ENCODE measurements at places on chromosomes 13 and 19.

GRCh38 chr13:74129500-74130191 is 4.6 kb downstream of the KLF12 start:
- DNase-seq: peak; percentile 21

DNA sequence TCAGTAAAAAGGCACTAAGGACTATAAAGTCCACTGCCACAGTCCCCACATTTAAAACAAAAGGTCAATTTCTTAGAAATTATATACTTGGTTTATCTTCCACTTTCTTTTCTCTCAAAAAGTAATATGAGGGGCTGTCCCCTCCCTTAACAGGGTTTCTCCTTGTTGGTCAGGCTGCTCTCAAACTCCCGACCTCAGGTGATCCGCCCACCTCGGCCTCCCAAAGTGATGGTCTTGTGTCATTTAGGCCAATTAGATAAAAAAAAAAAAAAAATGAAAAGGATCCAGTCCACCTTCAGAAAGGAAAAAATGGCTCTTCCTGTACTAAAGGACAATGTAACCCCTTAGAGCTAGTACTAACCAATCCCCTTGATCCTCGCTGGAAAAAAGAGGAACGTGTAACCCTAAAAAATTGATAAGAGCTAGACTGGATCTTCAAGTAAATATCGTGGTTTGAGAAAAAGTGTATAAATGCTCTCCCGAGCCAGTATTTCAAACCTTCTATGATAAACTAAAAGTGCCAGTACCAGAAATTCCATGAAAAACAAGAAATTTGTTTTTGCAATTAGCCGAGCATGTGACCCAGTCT is 9.0 kb upstream of the CD70 start:
- DNase-seq: no peak

- DNase-seq: no peak
Observed at GRCh38 chr13:28268800-28269223, 130.5 kb downstream of the PAN3 start.

DNA sequence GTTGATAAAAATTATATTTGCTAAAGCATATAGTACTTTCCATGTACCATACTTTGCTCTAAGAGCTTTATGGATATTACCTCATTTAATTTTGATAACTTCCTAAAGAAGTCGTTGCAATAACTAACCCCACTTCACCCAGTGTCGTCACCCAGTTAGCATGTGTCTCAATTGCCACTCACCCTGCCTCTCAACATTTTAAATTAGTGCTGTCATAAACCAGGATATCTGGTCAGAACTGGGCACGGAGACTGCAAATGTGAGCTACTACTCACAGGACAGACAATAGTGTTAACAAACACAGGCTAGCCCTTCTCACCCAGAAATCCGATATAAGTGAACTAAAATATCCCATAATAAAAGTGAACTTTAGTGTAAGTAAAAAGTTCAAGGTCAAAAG is 430.6 kb downstream of the KLF12 start:
- DNase-seq: no peak

DNA sequence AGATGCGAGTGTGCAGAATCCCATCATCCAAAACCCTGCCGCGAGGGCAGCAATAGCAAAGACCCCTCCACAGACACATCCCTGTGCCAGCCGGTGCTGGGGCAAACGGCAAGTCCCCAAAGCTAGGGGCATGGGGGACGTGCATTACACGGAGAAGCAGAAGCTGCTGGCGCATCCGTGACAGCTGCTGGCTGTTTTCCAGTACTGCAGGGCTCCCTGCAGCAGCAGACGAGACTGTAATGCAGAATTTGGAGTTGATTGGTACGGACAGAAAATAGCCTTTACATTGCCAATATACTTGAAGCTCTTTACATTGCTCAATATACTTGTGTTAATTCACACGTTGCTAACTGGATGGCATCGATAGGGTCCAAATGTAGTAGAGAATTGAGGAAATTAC is 77.2 kb upstream of the TMTC4 start:
- DNase-seq: no peak

GRCh38 chr19:54343868-54344267 is 4.9 kb upstream of the LILRA4 start:
- no peak for DNase-seq

- no peak for DNase-seq
Observed at GRCh38 chr19:38316477-38317067, 825 bp upstream of the YIF1B start.

- no peak for DNase-seq
Observed at GRCh38 chr19:16155128-16155527, 11.6 kb downstream of the HSH2D start.

DNA sequence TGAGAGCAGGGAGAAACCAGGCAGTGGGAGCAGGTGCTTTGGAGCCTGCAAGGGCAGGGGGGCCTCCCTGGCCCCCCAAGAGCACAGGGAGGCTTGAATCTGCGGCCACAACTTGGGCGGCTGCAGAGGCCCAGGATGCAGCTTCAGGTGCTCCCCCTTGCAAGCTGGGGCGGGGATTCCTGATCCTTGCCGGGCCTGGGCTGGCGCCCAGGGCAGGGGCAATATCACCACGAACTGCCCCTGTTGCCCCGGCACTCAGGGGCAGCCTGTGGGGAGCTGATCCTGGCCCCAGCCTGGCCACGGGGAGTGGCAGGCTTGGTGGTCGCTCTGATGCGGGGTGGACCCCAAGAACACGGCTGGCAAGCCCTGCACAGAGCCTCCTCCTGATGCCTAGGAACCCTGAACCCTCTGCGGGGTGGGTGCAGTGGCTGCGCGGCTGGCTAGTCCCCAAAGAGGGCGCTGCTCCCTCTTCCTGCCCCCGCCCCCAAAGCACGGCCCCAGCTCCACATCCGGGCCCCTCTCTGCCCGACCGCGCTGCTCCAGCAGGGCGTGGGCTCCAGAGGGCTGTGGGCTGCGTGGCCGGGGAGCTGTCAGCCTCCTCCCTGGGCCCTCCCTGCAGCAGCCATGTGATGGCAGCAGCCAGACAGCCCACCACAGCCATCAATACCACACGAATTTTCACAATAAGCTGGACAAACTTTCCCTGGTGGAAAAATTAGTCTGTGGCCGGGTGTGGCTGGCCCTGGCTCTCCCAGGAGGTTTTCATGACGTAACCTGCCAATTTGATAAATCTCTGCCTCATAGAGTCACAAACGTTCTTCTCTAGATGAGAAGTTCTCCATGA is 21.0 kb downstream of the TNFSF9 start:
- DNase-seq: peak; percentile 78

GRCh38 chr19:35088131-35088913 is 27.3 kb upstream of the FXYD3 start:
- no peak for DNase-seq

DNA sequence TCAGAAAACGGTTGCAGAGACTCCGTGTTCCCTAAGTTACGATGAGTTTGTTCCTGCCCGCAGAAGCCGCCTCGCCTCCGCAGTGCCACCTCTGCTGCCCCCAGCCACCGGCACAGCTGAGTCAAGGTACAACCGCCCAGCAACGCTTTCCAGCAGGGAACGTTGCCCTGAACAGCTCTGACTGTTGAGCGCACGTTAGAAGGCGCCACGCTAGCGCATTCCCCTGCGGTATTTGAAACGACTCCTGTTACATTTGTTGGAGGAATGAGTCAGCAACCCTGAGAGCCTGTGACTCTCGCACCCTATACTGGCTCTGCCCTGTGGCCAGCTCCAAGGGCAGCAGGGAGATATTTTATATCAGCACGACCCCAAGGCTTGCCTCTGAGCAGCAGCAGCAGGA is 302.8 kb downstream of the TEX29 start:
- DNase-seq: no peak

DNA sequence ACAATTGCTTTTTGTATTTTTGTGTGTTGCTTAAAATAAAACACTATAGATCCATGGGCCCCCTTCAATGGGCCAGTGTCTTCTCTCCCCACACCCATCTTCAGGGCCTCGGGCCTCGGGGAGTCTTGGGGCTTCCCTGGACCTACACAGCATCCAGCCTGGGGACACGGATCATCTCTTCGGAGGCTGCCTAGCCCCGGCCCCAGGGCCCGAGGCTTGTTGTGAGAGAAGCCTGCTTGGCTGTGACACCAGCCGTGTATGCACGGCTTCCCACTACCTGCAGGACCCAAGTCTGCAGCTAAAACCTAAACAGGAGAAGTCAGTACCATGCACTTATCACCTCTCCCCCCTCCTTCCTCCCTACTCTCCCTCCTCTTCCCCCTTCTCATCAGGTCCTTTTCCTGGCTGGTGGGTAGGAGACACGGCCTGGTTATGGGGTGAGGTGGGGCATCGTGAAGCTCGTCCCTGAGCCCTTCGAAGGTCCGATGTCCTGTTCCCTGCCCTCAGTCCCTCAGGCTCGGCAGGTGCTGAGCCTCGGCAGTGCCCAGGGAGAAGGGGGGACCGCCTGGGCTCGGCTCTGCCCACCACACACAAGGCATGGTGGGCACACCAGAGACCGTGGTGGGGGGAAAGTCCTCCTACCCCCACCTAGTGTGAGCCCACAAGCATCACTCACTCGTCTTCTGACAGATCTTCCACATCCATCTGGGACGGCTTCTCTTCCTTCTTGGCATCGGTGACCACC is 9.5 kb downstream of the C13orf46 start:
- no peak for DNase-seq

DNA sequence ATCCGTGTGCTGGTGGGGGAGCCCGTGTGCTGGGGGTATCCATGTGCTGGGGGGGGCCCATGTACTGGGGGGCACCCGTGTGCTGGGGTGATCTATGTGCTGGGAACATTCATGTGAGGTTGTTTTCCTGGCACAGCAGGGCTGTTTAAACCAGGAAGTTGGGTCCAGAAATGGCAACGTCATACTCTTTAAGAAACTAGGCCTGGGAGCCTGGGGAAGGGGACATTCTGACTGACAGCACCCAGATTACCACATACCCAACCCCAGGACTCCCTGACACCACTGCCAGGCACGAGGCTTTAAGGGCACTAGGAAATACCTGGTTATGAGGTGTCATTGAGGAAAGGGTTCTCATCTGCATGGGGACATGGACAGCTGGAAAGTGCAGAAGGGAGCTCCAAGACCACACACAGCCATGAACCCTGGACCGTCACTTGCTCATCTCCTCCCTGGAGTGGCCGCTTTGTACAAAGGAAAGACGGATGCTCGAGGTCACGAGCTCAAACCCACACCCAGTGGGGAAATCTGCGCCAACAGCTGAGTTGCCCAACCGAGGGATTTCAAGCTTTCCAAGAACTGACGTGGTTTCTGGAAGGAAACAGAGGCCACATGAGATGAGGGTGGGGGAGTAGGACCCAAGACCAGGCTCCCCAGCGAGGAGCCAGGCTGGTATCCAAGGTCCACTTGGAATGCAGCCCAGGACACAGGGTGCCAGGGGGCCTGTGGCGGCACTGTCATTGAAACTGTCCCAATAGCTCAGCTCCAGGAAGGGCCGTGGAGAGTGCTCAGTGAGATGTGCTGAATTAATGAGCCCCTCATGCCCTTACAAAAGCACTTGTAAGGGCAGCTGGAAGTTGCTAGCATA is 40.9 kb downstream of the RAB20 start:
- no peak for DNase-seq

DNA sequence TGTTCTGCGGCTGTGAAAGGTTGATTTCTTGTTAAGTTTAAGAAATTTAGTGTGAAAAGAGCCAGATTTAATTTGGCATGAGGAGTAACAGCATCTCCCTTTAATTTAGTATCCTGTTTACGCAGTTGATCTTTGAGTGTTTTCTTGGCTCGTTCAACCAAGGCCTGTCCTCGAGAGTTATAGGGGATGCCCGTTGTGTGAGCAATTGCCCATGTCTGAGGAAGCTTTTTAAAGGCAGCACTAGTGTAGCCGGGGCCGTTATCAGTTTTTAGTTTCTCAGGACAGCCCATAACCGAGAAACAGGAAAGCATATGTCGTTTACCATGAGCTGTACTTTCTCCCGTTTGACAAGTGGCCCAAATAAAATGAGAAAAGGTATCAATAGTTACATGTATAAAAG is 47.5 kb upstream of the ZNF43 start:
- DNase-seq: no peak

GRCh38 chr13:40120781-40121180 is 465.3 kb downstream of the COG6 start:
- DNase-seq: no peak

GRCh38 chr13:47726394-47726793 is 274.7 kb downstream of the SUCLA2 start:
- DNase-seq: no peak

- no peak for DNase-seq
Observed at GRCh38 chr13:111241862-111242261, 78.6 kb upstream of the TEX29 start.

DNA sequence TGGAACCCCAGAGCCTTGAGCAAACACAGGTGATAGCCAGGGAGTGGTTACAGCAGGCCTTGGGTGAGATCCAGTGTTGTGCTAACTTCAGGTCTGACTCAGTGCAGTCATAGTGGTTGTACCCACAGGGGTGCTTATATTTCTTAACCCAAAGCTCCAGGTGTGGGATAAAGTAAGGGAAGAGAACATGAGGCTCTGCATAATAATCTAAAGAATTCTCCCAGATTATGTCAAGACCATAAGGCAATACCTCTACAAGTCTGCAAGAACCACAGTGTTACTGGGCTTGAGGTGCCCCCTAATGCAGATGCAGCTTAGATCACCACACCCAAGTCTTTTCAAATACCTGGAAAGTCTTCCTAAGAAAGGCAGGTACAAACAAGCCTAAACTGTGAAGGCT is 485.4 kb downstream of the RFC3 start:
- no peak for DNase-seq

GRCh38 chr19:46218160-46218559 is 11.4 kb upstream of the IGFL1 start:
- DNase-seq: no peak

- no peak for DNase-seq
Observed at GRCh38 chr19:55809381-55810058, 22.3 kb downstream of the NLRP11 start.

DNA sequence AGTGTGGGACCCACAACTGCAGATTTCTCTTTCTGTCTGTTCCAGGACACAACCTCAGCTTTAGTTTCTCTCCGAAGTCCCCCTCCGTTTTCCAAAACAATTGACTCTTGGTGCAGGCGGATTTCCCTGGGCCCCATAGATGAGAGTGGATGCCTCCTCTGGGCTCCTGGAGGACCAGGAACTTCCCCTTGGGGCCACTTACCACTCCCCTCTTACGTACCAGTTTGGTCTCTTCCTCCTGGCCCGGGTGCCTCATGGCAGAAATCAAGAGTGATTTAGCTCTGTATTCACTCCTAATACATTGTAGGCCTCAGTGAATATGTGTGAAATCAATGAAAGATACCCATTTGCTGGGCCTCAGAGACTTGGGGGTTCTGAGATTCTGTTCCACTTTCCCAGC is 34.4 kb downstream of the PPP2R1A start:
- DNase-seq: no peak

GRCh38 chr19:3289971-3290569 is 65.6 kb downstream of the CELF5 start:
- DNase-seq: no peak

DNA sequence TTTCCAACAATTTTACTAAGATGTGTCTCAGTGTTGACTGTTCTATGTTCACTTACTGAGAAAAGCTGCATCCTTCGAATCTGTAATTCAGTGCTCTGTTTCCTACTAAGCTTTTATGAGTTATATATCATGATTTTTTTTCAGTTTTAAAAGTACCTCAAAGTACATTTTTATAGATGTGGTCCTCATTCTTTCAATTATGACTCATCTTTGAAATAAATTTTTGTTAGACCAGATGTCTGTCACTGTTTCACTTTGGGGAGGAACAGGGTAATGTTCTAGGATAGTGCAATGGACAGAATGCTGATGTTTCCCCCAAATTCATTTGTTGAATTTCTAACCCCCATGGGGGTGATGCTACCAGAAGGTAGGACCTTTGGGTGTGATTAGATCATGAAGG is 74.8 kb downstream of the NALCN start:
- no peak for DNase-seq

- no peak for DNase-seq
Observed at GRCh38 chr13:45278096-45278645, 62.8 kb downstream of the TPT1 start.

GRCh38 chr19:42207767-42208271 is 9.7 kb downstream of the DEDD2 start:
- peak; percentile 44 for DNase-seq
